ENCODE measurements at places on chromosomes 3 and 15.
A peak's percentile ranks its signal among the peaks of the same experiment; 100 is the strongest.

GRCh38 chr15:20346082-20346805, 195.4 kb downstream of the GOLGA6L6 start:
- no peak for DNase-seq

DNA sequence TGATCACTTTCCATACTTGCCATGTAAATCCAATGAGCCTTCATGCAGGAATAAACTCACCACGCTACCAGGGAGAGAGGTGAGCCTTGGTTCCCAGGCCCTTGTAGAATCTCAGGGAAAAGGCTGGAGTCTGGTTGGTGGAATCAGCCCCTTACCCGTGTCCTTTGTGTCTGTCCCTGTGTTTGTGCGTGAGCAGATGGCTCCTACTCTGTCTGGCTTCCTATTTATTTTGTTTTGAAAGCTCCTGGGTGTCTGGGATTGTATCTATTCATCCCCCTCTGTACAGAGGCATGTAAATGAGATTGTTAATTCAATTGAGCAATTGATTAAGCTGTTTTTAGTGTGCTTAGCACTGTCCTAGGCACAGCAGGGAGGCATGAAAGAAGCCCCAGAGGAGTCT, 278.1 kb downstream of the THSD4 start:
- DNase-seq: no peak

DNA sequence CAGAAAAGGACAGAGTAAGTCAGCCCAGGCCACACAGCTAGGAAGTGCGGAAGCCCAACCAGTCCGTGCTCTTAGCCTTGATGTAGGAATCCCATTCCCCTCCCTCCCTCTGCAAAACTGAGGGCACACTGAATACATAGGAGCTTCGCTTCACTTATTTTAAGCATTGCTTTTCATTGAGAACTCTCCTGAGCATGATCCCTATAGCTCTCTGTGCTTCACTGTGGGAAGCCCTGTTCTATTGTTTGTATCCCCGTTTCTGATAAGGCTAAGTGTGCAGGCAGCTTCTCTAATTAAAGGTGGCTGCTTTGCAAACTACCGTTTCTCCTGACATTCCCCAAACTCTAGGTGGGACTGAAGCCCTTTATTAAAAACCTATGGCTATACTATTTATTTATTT, 29.9 kb downstream of the IL5RA start:
- no peak for DNase-seq

DNA sequence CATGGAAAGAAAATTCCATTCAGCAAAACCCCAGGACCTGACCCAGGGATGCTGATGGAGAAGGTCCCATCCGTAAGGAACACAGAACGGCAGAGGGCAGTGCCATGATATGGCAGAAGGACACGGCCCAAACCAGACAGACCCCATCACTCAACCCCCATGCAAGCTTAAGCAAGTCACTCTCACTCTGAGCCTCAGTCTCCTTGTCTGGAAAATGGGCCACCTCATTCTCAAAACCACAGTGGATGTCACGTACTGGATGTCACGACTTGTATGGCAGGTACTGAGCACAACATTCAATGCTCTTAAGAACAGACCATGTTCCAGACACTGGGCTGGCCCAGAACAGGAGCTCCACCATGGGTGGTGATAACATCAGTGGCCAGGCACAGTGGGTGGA, 90.4 kb downstream of the NUP210 start:
- no peak for DNase-seq

DNA sequence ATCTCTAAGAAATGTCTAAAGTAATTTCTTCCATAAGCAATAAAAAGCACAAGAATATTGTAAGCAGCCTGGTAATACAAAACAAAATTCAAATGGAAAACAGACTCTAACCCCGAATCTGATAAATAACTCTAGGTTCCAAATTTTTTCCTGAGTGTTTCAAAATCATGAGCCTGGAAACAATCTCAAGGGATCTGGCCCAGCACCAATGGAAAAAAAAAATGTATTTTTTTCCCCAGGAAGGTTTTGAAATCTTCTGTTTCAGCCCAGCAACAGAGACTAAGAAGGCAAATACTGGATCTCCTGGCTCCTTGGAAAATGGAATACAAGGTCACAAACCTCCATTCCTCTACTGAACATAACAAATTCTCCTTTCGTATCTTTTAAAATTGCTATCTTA, 13.0 kb downstream of the TBC1D2B start:
- no peak for DNase-seq

- DNase-seq: peak; percentile 23
These were observed 692 bp upstream of the C15orf39 start for GRCh38 chr15:75200765-75201615.

GRCh38 chr3:15470849-15471248, 43.5 kb downstream of the EAF1 start:
- DNase-seq: no peak

- DNase-seq: no peak
These were observed 24.1 kb downstream of the SLC51A start for GRCh38 chr3:196240424-196240823.

- DNase-seq: no peak
These were observed 221.3 kb upstream of the CDIN1 start for GRCh38 chr15:36358094-36358493.

GRCh38 chr3:52444860-52445793, at the start of gene SEMA3G:
Gene SEMA3G, minus strand, starts transcription at chr3:52445103. Its CDS starts 76 bp downstream, at chr3:52445027.
- DNase-seq: peak; percentile 39

DNA sequence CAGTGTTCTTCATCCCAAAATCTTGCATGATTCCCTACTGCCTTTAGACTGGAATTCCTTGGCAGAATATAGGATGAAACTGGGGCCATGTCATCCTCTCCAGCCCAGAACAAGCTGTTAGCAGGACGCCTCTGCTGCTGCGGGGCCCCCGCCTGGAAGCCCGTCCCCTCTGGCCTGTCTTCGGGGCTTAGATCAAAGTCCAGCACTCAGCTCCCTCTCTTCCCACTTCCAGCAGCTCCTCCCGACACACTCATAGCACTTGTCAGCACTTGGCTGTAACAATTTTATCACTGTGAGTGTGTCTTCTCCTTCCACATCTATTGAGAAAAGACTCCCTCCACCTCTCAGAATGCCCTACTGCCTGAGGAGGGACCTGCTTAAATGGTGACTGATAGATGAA, 112.0 kb upstream of the HACD2 start:
- no peak for DNase-seq
